ENCODE measurements at places on chromosomes 13 and 19.

GRCh38 chr13:95352486-95352885, 51.2 kb upstream of the ABCC4 start:
- DNase-seq, result no peak

- DNase-seq, result no peak
Observed at GRCh38 chr19:7307590-7308218, 13.5 kb upstream of the INSR start.

DNA sequence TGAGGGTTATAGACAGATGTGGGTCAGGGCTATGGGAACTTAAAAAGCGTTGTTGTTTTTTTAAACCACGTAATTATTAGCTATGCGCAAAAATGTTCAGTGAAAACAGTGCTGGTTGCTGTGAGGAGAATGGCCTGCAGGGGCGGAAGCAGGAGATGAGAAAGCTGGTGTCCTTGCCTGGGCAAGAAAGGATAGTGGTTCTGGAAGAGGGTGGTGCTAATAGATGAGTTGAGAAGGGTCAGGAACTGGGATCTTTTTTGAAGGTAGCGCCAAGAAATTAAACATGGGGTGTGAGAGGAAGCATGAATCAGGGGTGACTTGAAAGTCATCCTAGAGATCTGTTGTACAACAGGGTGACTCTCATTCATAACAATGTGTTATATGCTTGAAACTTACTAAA, 4.8 kb upstream of the SMG9 start:
- DNase-seq, result no peak

DNA sequence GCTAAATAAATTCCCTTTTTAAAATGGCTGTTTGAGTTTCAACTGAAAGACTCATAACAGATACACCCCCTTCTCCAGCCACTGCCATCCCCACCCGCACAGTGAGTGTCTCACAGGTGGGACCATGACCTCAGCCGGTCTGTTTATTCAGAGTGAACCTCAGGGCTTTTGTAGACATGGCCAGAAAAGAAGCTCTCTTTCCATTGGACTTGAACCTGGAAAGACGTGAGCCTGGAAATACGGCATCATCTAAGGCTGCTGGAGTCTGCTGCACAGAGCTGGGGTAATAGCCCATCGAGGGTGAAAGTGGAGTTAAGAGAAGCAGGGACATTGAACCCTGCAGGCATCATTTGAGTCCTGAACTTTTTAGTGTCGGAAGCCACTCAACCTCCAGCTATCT, 15.2 kb upstream of the KPNA3 start:
- no peak for DNase-seq

DNA sequence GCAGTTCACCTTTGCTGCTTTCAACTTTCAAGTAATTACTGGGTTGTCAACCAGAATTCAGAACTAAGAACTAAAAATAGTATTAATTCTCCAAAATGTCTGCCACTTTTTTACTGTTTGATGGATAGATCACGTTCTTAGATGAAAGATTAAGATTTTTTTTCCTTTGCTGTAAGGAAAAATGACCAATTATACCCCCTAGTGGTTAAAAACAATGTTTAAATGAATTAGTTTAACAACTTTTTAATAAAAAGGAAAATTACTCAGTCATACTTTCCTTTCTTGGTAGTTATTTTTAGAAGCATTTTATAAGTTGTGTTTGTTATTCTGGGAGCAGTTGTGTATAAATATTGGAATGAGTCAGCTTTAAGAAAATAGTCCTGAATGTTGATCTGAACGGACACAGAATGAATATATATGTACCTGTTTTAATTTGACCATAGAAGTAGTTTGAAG, 4.6 kb downstream of the TM9SF2 start:
- no peak for DNase-seq

Measured in activated effector memory CD4-positive, alpha-beta T cell treated with anti-CD3 and anti-CD28 coated beads, Interleukin-2, amount 50 U/mL, for 16 hours (primary cell).